Hypothalamus (tissue), 51 donors: ENCODE measurements at places on chromosomes 12 and 14.

DNA sequence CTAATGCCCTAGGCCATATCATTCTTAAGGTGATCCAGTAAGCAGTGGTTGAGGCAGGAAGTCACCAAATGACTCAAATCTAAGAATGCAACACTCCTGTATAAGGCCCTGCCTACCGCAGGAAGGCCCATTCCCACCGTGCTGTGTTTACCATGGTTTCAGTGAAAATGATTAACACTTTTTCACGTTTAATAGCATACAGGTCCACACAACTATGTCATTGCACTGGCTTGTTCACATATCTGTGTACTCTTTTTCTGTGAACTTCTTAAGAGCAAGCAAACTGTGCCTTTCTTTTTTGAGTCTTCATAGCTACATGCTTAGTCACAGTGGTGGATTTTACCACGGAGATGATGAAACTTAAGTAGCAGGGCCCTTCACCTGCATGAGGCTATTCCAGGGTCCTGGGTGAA, 214.9 kb downstream of the CNTN1 start:
- DNase-seq, result no peak

- DNase-seq, result no peak
Measured at GRCh38 chr12:108004319-108004718, 124.8 kb upstream of the WSCD2 start.

GRCh38 chr12:74889563-74890236, 319.9 kb downstream of the KCNC2 start:
- no peak for DNase-seq

- no peak for DNase-seq
Measured at GRCh38 chr14:59455411-59455810, 9.8 kb downstream of the GPR135 start.

GRCh38 chr14:37864861-37865718, 269.7 kb downstream of the TTC6 start:
- no peak for DNase-seq

DNA sequence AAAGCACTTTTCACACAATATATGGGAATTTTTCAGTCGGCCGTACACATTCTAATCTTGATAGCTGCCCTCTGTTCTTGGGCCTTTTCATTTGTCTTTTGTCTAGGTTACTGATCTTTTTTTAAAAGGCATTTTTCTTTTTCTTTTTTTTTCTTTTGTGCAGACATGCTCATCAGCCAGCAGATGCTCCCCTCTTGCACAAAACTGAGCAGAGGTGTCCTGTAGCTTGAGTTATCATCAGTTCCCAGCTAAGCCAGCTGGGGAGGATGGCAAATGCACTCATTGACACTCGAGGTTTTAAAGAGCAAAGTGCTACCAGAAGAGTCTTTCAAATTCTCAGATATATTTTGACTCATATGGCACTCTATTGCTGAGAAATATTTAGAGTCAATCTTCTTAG, 913.9 kb upstream of the SEL1L start:
- DNase-seq, result peak; percentile 0

GRCh38 chr14:64983439-64984310, 3.0 kb upstream of the FNTB start:
- DNase-seq, result no peak

- DNase-seq, result no peak
Measured at GRCh38 chr14:95138876-95139275, 18.5 kb downstream of the DICER1 start.

DNA sequence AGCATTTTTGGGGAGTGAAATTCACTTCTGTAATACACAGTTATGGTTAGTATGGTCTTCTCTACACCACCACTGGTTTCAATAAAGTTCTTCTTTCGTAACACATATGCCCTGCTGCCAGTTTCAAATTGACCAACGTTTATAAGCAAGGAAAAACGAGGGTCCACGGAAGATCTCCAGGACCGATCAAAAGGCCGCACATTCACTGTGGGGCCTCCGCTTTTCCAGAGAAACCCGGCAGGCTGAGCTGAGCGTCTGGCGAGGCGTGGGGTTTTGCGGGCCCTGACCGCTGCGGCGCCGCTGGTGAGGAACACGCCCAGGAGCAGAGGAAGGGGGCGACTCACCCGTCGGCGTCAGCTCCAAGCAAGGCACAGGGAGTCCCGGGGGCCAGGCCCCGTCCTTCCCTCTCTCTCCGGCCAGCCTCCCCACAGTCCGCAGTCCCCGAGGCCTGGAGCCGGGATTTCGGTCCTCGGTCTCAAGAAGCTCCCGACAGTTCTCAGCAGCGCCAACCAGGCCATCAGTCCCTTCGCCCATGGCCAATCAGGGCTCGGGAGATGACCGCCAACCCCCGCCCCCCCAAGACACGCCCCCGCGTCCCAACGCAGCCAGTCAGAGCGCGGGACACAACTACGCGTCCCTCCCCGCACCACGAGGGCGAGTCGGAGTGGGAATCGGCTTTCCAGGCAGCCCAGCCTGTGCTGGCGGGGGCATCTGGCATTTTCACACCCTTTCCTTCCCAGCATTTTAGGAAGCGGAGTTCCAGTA, at the start of gene MTERF2:
Gene MTERF2 (minus strand): TSS at position 522 of the 765 bp plus-strand sequence. CDS start 8,432 bp downstream, outside the sequence.
- DNase-seq, result peak; percentile 95

DNA sequence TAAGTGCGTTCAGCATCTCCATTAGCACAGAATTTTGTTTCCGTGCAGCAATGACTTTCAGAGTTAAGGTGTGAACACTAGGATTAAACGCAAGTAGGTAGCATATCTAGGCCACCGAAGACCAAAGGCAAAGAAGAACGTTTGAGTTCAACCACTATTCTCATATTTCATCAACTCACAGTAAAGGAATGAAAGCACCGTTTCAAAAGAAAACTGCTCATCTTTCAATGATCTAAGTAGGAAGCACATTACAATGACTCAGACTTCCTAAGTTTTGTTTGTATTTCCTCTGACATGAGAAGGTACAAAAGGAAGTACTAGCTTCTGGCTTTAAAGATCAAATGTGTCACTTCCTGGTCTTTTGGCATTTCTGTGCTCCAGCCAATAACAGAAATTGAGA, 57.6 kb downstream of the ACADS start:
- DNase-seq, result no peak

- no peak for DNase-seq
Measured at GRCh38 chr12:26028953-26029735, 70.7 kb downstream of the RASSF8 start.

- no peak for DNase-seq
Measured at GRCh38 chr12:129877411-129877810, 26.4 kb downstream of the TMEM132D start.

GRCh38 chr14:63996625-63997220, 143.9 kb downstream of the SYNE2 start:
- DNase-seq, result no peak

- no peak for DNase-seq
Measured at GRCh38 chr12:75844985-75845384, 186.6 kb downstream of the PHLDA1 start.

DNA sequence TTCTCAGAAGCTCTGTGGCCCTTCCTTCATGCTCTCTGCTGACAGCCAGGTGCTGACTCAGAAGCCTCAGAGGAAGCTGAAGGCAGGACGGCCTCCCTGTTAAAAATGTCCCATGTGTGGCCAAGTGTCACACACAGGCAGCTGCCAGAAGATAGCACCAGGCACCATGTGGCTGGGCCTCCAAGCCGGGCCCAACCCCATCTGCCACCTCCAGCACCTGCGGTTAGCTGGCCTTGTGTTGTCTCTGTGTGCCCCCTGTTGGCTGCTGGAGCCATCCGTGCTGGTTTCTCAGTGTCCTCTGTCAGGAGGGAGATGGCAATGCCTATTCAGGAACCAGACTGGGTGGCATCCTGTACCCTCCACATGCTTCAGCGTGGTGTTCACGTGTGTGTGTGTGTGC, 63.2 kb downstream of the TSPAN11 start:
- DNase-seq, result peak; percentile 14

DNA sequence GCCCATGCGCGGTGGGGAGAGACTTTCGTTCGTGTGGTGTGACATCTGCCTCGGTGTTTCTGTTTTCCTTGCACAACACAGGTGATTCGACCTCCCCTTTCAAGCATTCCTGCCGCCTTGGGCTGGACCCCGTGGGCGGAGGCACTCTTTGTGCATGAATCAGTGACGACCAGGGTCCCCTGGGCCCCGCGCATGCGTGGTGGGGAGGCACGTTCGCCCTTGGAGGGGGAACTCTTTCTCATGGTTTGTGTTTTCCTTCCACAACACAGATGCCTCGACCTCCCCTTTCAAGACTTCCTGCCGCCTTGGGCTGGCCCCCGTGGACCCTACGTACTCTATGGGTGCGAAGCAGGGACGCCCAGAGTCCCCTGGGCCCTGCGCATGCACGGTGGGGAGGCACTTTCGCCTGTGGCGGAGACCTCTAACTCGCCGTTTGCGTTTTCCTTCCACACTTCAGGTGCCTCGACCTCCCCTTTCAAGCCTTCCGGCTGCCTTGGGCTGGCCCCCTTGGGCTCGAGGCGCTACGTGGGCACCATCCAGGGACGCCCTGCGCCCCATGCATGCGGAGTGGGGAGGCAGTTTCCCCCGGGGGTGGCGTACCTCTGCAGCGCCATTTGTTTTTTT, 340.9 kb downstream of the ALG10 start:
- no peak for DNase-seq

DNA sequence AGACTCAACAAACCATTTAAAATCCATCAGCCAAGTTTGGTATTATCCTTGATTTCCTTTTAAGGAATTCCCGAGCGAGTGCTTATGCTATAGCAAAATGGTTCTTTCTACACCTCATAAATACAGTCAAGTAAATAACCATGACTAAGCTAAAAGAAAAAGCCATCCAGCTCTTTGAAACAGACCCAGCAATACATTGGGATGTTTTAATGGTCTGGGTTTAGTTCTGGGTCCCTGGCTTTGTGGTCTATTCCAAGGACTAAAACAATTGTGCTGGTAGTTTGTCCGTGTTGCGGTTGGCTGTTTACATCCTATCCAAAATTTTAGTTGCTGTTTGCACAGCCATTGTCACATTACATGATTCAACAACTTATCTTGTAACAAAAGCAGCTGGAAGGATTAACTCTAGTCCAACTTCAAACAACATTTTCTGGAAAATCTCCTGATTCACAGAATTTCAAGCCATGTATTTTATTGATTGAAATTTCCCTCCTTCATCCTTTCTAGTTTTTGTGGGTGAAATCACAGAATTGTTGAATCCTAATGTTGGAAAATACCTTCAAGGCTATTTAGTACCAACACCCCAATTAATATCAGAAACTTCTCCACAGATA, 19.6 kb downstream of the KLRB1 start:
- DNase-seq, result no peak

DNA sequence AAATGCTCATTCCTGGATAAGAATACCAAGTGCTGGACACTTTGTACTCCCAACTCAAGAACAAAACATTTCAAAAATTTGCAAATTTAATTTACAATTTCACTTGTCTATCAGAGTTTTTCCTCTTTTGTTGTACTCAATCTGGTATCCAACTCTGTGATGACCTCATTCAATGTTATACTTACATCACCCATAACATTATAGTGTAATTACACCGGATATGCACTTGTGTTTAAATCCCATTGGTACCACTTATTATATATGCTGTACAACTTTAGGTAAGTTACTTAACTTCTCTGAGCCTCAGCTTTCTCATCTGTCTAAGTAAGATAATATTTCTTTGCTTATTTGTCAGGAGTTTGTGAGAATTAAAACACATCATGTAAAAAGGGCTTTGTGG, 76.6 kb upstream of the KCNJ8 start:
- no peak for DNase-seq

DNA sequence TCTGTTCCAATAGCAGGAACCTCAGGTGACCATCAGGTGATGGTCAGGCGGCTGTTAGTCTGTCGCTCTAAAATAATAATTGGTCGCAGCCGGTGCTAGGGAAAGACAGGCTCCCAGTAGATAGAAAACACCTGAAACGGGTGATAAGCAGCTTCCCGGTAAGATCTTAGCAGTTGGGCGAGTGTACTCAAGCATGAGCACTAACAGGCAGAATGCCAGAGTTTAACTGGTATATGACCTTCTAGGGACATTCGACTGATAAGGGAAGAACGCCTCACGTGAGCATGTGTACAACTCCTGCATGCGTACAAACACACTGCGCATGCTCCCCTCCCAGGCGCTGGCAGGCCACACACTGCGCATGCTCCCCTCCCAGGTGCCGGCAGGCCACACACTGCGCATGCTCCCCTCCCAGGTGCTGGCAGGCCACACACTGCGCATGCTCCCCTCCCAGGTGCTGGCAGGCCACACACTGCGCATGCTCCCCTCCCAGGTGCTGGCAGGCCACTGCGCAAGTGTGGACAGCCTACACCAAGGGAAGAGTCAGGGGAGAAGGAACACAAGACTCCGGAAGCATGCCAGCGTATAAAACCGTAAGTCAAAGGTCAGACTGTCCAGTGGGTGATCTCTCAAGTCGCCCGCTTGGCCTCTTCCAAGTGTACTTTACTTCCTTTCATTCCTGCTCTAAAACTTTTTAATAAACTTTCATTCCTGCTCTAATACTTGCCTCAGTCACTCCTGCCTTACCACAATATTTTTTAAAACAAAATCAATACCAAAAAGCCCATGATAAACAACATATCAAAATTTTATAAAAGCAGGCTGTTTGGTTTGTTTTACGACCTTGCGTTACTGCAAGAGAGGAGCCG, 24.5 kb downstream of the GPRC5D start:
- DNase-seq, result no peak

- no peak for DNase-seq
Measured at GRCh38 chr14:54981698-54982097, 45.2 kb downstream of the WDHD1 start.

- no peak for DNase-seq
Measured at GRCh38 chr14:99511421-99512109, 30.4 kb downstream of the CCNK start.

DNA sequence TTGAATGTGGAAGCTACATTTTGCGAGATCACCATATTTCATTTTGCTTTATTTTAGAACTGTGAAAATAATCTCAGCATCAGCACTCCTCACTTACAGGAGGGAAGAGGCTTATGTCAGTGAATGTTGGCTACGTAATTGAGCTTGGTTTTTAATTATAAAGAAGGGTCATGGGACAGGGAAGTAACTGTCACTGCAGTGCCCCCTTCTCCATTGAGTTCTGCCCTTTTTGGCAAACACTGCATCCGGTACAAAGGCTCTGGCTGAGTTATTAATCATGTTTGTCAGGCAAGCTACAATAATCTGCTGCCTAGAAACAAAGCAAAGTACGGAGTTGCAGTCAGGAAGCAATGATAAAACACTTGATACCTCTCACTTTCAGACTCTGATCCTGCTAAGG, 546.7 kb downstream of the SNAPC1 start:
- no peak for DNase-seq

GRCh38 chr12:104342147-104342546, 38.6 kb downstream of the EID3 start:
- DNase-seq, result no peak

DNA sequence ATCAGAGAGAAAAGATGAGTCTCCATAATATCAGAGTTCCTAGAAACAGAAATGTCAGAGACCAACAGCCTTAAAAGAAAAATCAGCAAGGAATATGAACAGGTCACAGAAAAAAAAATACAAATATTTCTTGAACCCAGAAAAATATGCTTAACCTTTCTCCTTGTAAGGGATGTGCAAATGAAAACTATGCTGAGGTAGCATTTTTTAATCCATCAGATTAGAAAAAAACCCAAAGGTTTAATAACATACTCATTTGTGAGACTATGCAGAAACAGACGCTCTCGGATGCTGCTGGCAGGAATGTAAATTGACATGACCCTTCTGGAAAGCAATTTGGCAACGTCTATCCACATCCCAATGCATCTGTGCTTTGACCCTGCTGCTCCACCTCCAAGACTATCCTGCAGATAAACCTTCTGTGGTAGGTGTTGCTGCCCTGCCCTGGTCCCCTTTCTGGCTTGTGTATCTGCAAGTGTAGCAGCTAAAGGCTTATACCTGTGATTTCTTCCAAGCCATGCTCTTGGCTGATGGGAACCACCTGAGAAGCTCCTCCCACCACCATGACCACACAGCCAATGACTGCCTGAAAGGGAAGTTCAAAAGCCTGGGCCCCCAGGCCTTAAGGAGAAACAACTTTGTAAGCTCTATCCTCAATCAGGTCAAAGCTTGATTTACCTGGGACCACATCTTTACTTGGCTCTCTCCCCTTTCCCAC, 49.4 kb downstream of the LTBP2 start:
- no peak for DNase-seq
